ENCODE measurements at places on chromosomes 5 and 9. TPM values are rescaled to one million over a fixed set of nuclear protein-coding genes. Genes with fewer than 3 reads are reported as not detected.

GRCh38 chr5:145493435-145493834 lies 341.7 kb downstream of the PRELID2 start:
- DNase-seq, result no peak

- DNase-seq, result no peak
Measured at GRCh38 chr5:118314931-118315330, 673.4 kb downstream of the DTWD2 start.

GRCh38 chr5:36450229-36451014 lies 148.7 kb upstream of the RANBP3L start:
- DNase-seq, result no peak

DNA sequence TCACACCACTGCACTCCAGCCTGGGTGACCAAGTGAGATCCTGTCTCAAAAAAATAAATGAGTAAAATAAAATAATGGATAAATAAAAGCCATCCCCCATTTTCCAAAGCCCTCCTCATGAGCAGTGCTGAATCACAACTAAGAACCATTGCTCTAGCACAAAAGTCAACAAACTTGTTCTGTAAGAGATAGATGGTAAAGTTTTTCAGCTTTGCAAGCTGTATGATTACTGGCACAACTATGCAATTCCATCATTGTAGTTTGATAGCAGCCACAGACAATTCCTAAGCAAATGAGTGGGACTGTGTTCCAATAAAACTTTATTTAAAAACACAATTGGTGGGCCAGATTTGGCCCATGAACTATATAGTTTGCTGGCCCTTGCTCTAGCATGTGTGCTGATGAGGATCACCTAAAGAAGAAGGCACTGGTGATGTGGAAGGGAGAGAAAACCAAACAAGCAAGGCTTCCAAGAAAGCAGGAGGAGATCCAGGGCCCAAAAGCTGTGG lies 64.6 kb downstream of the NEURL1B start:
- DNase-seq, result no peak

OLFM1 gene
- 16.2 TPM for total RNA-seq

DNA sequence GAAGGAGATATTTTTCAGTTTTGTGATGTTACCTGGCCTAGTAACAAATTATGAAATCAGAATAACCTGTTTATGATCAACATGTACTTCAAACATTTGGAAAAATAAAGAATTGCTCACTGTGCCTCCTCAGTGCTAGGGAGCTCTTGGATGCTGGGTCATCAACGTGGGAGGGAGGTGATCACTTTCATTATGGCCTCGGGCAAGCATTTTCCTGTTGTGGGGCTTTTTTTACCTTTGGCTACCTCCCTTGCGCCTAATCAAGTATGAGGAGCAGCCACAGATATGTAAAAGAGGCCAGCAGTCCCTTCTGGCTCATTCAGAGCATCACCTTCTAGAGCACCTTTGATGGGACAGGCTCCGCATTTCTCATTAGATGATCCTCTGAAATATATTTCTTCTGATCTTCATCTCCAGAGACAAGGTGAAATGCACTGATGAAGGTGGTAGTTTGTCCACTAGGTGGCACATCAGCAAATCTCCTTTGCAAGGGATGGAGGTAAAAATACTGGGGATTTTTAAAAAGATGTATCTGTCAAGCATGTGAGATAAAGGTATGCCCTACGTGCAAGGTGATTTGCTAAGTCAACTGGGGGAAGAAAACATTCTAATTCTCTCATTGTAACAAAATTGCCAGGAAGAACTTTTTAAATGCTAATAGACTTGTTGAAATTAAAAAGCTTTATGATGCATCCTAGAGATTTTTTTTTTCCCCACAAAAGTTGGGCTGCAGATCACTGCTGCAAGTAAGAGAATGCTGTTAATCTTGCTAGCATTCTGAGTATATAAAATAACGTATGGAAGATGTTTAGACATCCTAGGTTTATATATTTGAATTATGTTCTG lies 218.2 kb downstream of the MAST4 start:
- peak; percentile 55 for DNase-seq

MCTP1 gene
- total RNA-seq, result 38.8 TPM

GRCh38 chr9:129693741-129694140 lies 28.3 kb downstream of the PRRX2 start:
- no peak for DNase-seq

- no peak for DNase-seq
Measured at GRCh38 chr9:9117866-9118265, 1318.3 kb upstream of the DMAC1 start.

DNA sequence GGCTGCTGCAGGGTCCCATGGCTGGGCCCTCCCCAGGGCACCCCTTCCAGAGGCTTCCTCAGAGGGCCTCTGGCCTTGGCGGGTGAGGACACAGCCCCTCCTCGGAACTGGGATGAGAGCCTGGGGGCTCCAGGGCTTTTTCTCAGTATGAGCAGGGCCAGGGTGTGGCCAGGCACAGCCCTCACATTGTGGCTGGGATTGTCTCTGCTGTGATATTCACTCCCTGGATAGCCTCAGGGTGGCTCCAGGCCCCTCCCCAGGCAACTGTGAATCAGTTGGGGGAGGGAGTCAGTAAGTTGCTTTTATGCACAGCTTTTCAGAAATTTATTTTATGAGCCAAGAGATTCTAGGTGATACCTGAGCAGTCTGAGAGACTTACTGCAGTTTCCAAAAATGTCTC lies 135.7 kb downstream of the CACNA1B start:
- DNase-seq, result no peak

CA9 gene
- total RNA-seq, result 0.13 TPM

GRCh38 chr5:140101179-140101578 lies 12.7 kb upstream of the PURA start:
- DNase-seq, result no peak

- no peak for DNase-seq
Measured at GRCh38 chr9:91500509-91501014, 76.9 kb upstream of the NFIL3 start.

GRCh38 chr5:39440192-39440957 lies 15.6 kb upstream of the DAB2 start:
- DNase-seq, result no peak

DNA sequence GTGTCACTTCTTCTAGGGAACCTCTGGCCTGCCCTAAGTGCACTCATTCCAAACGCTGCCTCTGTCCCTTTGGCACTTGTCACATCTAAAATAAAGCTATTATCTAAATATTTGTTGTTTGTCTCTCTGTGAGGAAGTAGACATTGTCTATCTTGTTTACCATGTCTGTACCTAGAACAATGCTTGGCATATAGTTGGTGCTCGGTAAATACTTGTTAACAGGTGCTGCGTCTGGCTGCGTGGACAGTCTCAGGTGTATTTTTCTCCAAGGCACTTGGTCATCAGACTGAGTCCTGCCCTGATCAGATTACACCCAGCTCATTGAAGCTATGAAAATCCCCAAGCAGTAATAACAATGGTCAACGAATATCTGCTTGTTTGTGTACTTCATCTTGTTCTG lies 174.9 kb upstream of the SMIM23 start:
- no peak for DNase-seq

- DNase-seq, result no peak
Measured at GRCh38 chr9:105226055-105226454, 18.4 kb upstream of the SLC44A1 start.

All from dermis microvascular lymphatic vessel endothelial cell (primary cell).